Activated CD4-positive, alpha-beta T cell treated with anti-CD3 and anti-CD28 coated beads, Interleukin-2, amount 50 U/mL, for 4 hours (primary cell): ENCODE measurements at places on chromosomes 7 and 10.
A peak's percentile ranks its signal among the peaks of the same experiment; 100 is the strongest.

GRCh38 chr10:99375426-99375825, 46.3 kb downstream of the CNNM1 start:
- DNase-seq: no peak

DNA sequence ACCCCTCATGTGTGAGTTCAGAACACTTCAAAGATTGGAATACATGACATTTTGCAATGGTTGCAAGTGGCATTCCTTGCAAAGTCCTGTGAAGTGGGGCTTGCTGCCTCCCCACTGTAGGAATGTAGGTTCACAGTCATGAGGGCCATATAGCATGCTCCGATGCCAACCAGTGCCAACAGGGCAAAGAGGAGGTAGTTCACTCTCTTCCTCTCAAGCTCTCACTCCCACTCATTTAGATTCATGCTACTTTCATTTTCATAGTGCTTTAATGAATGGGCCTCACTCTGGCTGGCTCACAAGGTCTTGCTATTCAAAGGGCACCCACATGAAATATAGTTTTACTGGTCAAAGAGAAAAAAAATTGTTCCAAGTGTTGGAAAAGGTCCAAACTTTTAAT, 169.9 kb upstream of the AOAH start:
- no peak for DNase-seq

GRCh38 chr10:96512524-96513304, 1.0 kb downstream of the TLL2 start:
- DNase-seq: no peak

DNA sequence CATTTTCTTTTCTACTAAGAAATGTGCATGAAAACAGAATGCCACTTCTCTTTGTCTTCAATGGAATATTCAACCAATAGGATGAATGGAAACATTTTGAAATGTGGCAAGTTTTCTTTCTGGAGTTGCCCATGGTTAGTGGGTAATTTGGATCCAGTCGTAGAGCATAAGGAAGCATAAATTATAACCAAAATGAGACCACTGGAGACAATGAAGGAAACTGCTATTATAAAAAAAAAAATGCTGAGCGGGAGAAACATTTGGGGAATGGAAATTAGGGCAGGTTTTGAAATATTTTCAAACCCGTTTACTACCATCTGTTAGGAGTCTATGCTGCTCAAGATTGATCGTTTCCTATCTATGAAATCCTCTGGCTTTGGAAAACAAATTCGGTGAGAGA, 182.9 kb upstream of the PRKCQ start:
- DNase-seq: no peak

GRCh38 chr7:98348726-98349474, 52.0 kb downstream of the BAIAP2L1 start:
- no peak for DNase-seq

- DNase-seq: no peak
Measured at GRCh38 chr7:158911145-158911544, 54.8 kb downstream of the DYNC2I1 start.

DNA sequence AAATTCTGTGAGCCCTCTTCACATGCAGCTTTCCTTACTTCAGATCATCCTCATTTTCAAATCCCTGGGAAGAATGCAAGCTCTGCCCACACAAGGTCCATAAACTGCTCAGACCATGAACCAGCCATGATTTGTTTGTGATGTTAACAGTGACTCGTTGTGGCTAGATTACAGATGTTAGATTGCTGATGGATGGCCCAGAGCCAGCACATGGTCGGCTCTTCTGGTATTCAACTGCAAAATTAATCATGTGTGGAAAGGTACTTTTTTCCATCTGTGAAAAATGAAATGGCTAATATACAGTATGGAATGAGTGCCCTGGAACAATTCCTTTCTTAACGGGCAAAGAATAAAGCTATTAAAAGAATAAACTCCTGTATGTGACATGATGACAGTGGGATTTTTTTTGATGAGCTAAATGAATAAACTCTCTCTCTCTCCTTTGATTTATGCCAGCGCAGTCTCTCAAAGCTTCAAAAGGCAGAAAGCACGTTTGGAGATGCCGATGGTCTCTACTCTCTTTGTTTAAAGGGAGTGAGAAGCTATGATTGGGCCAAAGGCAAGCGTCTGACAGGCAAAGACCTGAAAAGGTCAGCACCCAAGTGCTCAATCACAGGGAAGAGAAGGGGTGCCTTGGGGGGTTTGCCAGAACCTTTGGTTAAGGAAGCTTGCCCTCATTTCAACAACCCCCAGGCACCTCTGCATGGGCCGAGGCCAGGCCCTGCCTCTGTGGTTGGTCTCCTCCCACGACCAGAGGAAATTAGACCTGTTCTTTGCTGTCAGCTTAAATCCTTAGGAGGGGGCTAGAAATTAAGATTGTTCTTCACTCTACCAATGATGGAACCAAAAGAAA, 444.0 kb upstream of the NFE2L3 start:
- no peak for DNase-seq

GRCh38 chr10:32112055-32112454, 55.8 kb upstream of the KIF5B start:
- no peak for DNase-seq

GRCh38 chr7:114084472-114085312, 165.9 kb upstream of the PPP1R3A start:
- DNase-seq: no peak

DNA sequence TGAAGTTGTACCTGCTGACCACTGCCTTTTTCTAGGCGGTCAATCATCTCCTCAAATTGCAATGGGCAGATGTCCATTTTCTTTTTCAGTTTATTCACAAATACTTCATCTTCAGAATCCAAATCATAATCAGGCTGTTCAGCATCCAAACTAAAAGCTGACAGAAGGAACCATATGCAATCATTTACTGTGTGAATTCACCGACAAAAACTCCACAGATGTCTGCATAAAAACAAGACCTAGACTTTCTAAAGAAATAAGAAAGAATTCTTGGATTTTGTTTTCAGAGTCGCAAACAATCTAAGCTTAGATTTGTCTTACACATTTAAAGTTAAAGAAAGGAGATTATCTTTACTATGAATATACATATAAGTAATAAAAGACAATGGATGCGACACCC, 53.4 kb downstream of the EPC1 start:
- no peak for DNase-seq

GRCh38 chr7:76377186-76377918, 18.6 kb upstream of the YWHAG start:
- no peak for DNase-seq

DNA sequence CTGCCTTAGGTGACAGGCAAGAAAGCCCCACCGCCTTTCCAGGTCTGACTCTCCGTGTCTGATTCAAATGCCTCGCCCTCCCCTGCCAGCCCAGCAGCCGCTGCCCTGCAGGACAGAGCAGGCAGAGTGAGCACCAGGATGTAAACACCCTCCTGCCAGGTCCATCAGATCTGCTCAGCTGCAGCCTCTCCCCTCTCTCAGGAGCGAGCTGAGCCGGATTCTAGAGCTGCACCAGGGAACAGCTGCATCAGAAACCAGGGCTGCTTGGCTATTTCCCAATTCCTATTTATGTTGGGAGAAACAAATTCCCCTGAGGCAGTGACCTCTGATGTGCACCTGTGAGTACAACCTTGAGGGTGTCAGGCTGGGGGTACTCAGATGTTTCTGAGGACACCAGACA, 121.5 kb upstream of the ZMIZ1 start:
- no peak for DNase-seq

GRCh38 chr7:2651847-2652735, 20.3 kb downstream of the TTYH3 start:
- DNase-seq: no peak

- DNase-seq: peak; percentile 52
Measured at GRCh38 chr10:70458329-70459060, 17.0 kb upstream of the NODAL start.

DNA sequence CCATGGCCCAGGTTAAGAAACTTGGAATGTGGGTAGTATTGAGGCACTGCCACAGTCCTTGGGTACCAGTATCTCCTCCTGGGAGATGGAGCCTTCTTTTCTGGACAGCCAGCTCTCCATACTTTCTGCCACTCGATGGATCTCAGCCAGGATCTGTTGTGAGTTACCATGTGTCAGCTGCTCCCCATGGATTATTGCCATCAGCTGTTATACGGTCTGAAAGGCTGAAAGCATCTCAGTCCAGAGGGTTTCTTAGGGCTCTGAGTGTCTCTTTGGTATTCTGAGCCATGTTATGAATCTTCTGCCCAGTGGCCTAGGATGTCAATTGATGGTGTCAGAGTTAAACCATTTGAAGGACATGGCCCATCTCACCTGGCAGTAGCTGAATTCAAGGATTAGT, 197.5 kb downstream of the C7orf25 start:
- no peak for DNase-seq
